ENCODE measurements at places on chromosomes 7 and 10. TPM values are rescaled to one million over a fixed set of nuclear protein-coding genes. Genes with fewer than 3 reads are reported as not detected.

DNA sequence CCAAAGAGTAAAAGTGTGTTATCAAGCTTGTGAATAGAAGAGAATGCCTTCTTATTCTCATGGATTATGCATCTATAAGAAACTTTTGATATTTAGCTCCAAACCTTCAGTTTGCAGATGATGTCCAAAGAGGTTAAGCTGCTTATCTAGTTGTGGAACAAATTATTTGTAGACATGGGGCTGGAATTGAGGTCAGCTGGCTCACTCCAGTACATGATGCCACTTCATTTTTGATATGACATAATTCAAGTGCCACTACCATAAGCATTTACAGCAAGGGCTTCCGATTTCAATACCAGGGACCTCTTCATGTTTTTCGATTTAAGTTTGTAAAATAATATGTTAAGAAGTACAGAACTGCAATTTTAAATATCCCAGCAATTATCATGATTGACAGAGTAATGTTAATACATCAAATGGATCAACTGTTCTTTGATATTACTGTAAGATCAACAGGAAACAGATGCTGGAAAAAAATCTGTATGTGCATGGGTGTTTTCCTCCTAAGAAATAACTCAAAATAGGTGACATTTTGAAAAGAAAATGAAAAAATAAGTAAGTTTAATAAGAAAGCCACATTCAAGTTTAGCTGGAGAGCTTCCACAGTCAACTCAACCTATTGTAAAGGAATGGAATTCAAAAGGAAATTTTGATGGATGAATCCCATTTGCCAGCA lies 12.7 kb downstream of the FAM3C start:
- no peak for DNase-seq

- no peak for DNase-seq
Observed at GRCh38 chr7:100899432-100899831, 3.7 kb upstream of the ACHE start.

DNA sequence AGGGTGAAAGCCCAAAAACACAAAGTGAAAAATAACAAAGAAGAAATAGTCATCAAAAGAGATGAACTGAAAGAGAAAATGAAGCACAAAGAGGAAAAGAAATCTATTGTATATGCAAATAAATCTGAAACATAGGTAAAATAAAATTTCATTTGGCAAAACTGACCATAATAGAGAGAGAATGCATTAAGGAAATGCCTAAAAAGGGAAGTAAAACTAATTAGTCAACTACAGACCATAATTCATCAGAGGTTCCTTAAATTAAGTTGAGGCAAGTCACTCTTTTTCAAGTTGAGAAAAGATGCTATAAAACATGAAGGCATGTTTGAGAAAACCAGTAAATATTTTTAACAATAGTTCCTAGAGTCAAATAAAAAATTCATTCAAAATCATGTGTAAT lies 233.3 kb downstream of the LRRN3 start:
- no peak for DNase-seq

DNA sequence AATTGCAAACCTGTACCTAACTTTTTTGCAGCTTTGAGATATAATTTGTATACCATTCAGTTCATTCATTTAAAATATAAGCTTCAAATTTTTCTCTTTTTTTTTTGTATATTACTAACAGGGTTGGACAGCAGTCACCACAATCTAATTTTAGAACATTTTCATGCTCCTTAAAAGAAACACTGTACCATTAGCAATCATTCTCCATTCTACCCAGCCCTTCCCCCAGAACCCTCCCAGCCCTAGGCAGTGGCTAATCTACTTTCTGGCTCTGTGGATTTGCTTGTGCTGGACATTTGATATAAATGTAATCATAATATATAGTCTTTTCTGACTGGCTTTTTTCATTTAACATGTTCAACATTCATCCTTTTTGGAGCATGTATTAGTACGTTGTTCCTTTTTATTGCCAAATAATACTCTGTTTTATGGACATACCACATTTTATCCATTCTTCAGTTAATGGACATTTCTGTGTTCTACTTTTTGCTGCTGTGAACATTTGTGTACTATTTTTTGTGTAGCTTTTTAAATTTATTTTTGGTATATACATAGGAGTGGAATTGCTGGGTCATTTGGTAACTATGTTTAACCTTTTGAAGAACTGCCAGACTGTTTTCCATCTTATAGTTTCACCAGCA lies 40.9 kb upstream of the ST7 start:
- no peak for DNase-seq

DNA sequence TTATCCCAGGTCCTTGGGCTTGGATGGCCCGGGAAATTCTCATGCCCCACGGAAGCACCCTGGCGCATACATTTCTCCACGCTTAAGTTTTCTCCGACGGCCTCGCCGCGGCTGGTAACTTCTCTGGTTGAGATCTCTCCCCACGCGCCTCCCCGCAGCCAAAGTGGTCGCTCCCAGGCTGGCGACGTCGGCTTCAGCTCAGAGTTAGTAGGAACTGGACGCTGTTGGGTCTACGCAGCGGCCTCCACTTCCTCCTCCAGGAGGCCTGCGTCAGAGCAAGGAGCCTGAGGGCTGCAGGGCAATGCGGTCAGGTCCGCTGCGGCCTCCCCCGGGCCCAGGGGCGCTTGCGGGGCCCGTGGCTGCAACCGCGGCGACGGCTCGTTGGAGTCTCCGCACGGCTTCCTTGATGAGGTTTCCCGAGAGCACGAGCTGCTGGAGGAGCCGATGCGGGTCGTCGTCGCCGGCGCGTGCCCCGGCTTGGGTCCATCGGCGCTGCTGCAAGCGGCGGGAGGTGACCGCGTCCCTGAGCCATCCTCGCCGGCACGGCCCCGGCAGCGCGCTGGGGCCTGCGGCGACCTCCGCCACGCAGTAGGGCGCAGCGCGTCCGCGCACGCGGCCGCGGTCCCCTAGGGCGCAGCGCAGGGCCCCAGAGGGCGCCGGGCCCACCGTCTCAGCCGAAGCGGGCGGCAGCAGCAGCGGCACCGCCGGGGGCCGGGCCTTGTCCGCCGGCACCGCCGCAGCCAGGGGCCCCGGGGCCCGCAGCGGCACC lies 744 bp downstream of the FRAT2 start:
- no peak for DNase-seq

ANKRD61 gene
- total RNA-seq, result not detected

IGF2BP3 gene
- 7.4 TPM for total RNA-seq

- DNase-seq, result no peak
Observed at GRCh38 chr7:51303142-51303525, 13.5 kb downstream of the COBL start.

DNA sequence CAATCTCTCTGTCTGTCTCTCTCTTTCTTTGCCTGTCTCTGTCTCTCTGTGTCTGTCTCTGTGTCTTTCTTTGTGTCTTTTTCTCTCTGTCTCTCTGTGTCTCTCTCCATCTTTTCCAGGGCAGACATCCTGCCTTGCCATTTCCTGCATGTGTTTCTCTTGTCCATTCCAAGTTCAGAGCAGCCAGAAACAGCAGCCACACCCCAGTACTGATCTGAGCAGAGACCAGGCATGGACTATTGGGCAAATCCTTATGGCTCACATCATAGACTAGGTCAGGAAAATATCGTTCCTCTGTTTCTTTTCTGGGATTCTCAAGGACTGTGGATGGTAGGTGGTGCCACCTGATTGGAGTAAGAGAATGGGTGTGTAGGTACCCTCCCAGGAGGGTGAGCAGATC lies 95.8 kb downstream of the RAMP3 start:
- no peak for DNase-seq

GRCh38 chr10:102645388-102645740 lies 1.1 kb downstream of the TRIM8 start:
- peak; percentile 42 for DNase-seq

PRR15 gene
- not detected for total RNA-seq

DNA sequence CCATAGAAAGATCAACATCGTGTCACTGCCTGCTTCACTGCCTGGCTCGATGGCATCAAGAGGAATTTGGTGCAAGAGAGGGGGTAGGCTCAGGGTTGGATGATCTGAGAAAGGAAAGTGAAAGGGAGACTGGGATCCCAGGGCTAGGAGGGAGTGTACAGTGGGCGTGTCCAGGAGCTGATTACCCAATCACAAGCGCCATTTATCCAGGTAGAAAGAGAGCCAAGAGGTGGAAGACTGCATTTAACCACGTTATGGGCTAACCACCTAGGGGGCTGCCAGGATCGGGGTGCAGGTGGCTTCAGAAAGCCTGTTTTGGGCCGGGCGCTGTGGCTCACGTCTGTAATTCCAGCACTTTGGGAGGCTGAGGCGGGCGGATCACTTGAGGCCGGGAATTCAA lies 10.3 kb downstream of the PODXL start:
- DNase-seq, result no peak

DNA sequence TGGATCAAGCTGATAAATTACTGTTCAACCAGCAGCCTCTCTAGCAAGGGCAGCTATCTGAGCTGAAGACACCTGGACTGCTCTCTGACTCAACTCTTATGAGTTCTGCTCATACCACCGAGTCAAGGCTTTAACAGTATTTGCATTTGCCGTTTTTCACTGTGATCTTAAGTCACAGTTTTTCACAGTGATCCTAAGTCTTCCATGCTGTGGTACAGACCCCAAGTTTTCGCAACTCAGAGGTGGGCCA lies 31.3 kb downstream of the PIP4K2A start:
- no peak for DNase-seq

SLC18A2 gene
- total RNA-seq, result not detected

SAMD9L gene
- total RNA-seq, result 34.1 TPM

GRCh38 chr10:121465215-121465614 lies 133.0 kb downstream of the FGFR2 start:
- no peak for DNase-seq

- no peak for DNase-seq
Observed at GRCh38 chr10:4243651-4244050, 458.6 kb upstream of the KLF6 start.

- no peak for DNase-seq
Observed at GRCh38 chr7:26787701-26788100, 76.7 kb downstream of the SKAP2 start.

ABCA13 gene
- total RNA-seq, result not detected

DNA sequence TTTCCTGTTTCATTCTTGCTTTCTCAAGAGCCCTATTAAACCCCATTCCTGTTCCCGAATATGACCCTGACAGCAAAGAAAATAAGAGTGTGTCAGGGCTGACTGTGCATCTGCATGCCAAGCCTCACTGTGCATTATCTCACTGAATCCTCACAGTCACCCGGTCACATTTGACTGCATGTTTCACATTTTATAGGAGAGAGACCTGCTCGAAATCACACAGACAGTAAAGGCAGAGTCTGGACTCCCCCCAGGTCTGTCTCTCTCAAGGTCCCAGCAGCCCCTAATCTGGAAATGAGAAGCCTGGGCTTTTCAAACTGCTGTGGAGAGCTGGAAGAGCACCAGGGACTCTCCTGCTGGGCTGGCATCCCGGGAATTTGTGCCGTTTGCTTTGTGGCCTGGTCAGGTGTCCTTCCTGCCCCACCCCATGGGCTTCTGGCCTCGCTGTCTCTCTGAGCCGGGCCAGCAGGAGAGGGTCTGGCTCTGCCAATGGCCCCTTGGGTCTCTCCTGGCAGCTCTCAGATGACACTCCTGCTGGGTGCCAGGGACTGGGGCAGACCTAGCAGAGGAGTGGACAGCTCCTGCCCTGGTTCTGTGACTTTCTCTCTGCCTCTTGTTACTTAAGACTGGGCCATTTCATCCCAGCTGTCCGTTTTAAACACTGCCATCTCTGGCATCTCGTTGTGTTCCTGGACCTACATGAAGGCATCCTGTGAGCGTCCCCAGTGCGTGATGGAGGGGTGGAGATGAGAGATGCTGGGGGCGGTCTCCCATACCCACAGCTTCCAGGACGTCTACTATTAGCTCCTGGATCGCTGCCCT lies 173.6 kb downstream of the ARHGAP12 start:
- DNase-seq, result no peak

- no peak for DNase-seq
Observed at GRCh38 chr10:124802313-124802675, 675 bp downstream of the ABRAXAS2 start.

DNA sequence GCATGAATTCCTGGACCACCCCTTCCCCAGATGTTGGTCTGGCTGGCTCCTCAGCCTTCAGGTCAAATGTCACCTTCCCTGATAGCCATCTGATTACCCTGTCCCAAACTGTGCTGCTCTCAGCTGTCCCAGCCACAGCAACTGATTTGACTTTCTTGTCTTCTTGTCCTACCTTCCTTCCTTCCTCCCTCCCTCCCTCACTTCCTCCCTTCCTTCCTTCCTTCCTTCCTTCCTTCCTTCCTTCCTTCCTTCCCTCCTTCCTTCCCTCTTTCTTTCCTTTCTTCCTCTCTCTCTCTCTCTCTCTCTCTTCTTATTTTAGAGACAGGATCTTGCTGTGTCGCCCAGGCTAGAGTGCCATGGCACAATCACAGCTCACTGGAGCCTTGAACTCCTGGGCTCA lies 242.5 kb downstream of the RPS24 start:
- DNase-seq, result no peak

GRCh38 chr10:327889-328852 lies 192.9 kb downstream of the ZMYND11 start:
- DNase-seq, result no peak

- DNase-seq, result no peak
Observed at GRCh38 chr10:44279426-44280126, 105.3 kb downstream of the CXCL12 start.

- DNase-seq, result no peak
Observed at GRCh38 chr7:116271963-116272886, 61.9 kb downstream of the TES start.

DNA sequence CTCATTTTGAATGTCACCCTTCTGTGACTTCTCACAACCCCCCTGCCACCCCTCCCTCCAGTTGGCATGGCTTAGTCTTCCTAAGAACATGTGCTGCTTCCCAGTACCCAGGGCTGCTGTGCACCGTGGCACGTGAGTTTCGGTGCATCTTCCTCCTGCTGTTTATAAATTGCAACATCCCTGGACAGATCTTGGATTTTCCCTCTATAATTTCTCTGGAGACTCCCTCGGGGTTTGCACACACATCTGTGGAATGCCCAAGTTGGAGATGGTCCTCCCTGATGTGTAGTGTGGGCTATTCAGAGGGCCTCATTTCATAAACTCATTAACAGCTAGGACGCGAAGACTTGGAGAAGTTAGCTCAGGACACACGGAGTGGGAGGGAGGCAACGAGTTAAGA lies 52.9 kb downstream of the IKZF1 start:
- DNase-seq, result no peak

- no peak for DNase-seq
Observed at GRCh38 chr10:128405450-128405849, 279.2 kb upstream of the MKI67 start.

EPHB6 gene
- total RNA-seq, result 20.9 TPM

DNA sequence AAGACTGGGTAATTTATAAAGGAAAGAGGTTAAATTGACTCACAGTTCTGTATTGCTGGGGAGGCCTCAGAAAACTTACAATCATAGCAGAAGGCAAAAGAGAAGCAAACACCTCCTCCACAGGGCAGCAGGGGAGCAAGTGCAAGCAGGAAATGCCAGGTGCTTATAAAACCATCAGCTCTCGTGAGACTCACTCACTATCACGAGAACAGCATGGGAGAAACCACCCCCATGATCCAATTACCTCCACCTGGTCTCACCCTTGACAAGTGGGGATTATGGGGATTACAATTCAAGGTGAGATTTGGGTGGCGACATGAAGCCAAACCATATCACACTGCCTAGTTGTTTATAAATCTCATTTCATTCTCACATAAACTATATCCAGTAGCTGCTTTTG lies 28.0 kb upstream of the CPN1 start:
- DNase-seq, result no peak

FKBP6 gene
- not detected for total RNA-seq

WDR91 gene
- 59.5 TPM for total RNA-seq

Data from activated B cell treated with CpG ODN at 0.5 μM for 24 hours (primary cell).